Effector memory CD8-positive, alpha-beta T cell (primary cell): ENCODE measurements at places on chromosomes 13 and 19.

- H3K4me1 ChIP-seq, result no peaks in the 10 kb centered on the region
- no peak overlapping the region for H3K27ac ChIP-seq
- peaks cover 18% of the 10 kb centered on the region for H3K27me3 ChIP-seq
- DNase-seq, result no peak
- H3K36me3 ChIP-seq, result peaks cover 3% of the 10 kb centered on the region
These were observed 70.2 kb downstream of the SPACA7 start for GRCh38 chr13:112446347-112446861.

GRCh38 chr19:29665826-29666577 lies 741 bp downstream of the PLEKHF1 start:
- H3K4me1 ChIP-seq, result peaks cover 42% of the 10 kb centered on the region
- peak overlapping the region; percentile 89 for H3K4me3 ChIP-seq
- no peak for DNase-seq
- peaks cover 49% of the 10 kb centered on the region for H3K36me3 ChIP-seq

DNA sequence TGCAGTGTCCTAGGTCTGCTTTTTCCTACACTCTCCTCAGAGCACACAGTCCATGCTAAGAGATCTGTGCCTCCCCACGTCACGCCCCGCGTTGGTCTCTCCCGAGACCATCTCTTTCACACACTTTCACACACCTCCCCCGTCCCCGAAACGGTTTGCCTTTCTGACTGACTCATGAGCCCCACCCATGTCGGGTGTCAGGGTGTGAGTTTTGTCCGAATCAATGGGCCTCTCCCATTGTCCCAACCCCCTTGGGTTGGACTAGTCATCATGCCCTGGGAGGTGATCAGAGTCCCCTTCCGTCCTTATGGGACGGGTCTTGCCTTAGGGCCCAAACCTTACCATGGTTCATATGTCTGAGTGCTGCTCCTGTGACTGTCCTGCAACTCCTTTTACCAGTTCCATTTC lies 214.0 kb upstream of the HTR2A start:
- H3K4me1 ChIP-seq, result no peaks in the 10 kb centered on the region
- H3K4me3 ChIP-seq, result no peak overlapping the region
- H3K27ac ChIP-seq, result no peak overlapping the region
- peaks cover 5% of the 10 kb centered on the region for H3K27me3 ChIP-seq
- H3K36me3 ChIP-seq, result no peaks in the 10 kb centered on the region
- DNase-seq, result no peak

DNA sequence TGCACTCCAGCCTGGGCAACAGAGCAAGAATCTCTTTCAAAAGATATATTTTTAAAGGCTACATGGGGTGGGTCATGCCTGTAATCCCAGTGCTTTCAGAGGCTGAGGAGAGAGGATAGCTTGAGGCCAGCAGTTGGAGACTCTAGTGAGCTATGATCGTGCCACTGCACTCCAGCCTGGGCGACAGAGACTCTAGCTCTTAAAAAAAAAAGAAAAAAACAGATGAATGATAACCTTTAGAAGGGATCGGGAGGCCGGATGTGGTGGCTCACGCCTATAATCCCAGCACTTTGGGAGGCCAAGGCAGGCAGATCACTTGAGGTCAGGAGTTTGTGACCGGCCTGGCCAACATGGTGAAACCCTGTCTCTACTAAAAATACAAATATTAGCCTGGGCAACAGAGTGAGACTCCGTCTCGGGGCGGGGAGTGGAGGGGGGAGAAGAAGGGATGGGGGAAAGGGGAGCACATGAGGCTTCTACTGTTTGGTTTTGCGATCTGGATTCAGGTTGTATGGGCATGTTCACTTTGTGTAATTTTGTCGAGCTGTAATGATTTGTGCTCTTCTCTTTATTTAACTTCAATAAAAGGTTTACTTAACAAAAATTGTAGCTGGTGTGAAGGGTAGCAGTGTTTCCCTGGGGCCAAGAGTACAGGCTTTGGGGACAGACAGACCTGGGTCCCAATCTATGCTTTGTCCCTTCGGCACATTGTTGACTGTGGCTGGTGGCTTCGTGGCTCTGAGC lies 1.1 kb upstream of the PSMC4 start:
- peak overlapping the region; percentile 95 for H3K4me3 ChIP-seq
- H3K4me1 ChIP-seq, result peaks cover 43% of the 10 kb centered on the region
- H3K36me3 ChIP-seq, result peaks cover 38% of the 10 kb centered on the region
- H3K27me3 ChIP-seq, result no peaks in the 10 kb centered on the region
- H3K27ac ChIP-seq, result peak overlapping the region; percentile 98
- no peak for DNase-seq

DNA sequence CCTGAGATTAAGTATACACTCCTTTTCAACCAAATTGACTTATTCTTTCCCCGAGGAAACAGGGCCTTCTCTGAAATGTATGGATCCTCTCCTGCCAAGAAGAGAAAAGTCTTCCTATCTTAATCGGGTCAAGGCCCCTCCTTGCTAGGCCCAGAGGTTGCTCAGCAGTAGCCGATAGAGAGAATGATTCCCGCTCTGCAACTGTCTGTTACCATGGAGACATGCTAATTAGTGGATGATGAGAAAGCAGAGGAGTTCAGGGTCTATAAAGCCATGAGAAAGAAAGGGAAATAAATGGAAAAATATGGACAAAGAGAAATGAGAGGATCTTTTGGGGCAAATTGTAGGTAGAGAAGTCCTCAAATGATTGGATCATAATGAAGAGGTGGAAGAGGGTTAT lies 103.5 kb downstream of the POU4F1 start:
- no peaks in the 10 kb centered on the region for H3K36me3 ChIP-seq
- no peaks in the 10 kb centered on the region for H3K27me3 ChIP-seq
- H3K27ac ChIP-seq, result no peak overlapping the region
- H3K4me1 ChIP-seq, result no peaks in the 10 kb centered on the region
- DNase-seq, result no peak

DNA sequence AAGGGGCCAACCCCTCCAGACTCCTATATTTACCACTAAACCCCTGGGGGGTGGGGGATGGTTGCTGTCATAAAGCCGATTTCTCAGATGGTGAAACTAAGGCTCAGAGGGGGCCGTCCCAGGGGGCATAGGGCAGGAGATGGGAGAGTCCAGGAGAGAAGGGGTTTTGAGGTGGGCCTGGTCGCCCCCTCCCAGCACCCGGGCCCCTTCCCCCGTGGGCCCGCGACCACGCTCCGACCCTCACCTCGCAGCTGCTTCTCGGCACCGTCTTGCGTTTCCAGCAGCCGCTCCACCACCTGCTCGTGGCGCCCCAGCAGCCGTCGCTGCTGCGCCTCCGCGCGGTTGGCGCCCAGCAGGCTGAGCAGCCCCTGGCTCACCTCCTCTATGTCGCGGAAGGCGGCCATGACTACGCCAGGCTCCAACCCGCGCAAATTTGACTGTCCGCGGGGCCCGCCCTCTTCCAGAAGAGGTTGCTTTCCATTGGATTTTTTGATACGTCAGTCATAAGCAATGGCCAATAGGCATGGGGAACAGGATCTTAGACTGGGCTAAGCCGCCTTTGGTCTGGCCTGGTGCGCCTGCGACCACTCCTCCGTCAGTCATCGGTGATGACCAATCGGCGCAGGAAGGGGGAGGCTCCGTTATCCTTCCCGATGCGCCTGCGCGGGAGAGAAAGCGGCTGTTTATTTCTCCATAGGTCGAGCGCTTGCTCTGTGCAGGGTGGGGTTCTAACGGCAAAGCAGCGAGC lies at the start of gene SPC24:
TSS of gene SPC24 (minus strand) at position 410 of the 748 bp plus-strand sequence. CDS start at position 404, 6 bp downstream.
- peak within 1 kb of the TSS; percentile 59 for H3K27ac ChIP-seq
- peak; percentile 84 for DNase-seq
- H3K27me3 ChIP-seq, result no peaks in the 10 kb centered on the region
- peaks cover 4% of the 10 kb centered on the region for H3K4me1 ChIP-seq
- H3K4me3 ChIP-seq, result peak within 1 kb of the TSS; percentile 86

GRCh38 chr13:35485424-35485823 lies 8.9 kb upstream of the MAB21L1 start:
- DNase-seq, result no peak
- no peaks in the 10 kb centered on the region for H3K4me1 ChIP-seq
- no peak overlapping the region for H3K27ac ChIP-seq
- no peak overlapping the region for H3K4me3 ChIP-seq

GRCh38 chr19:1856698-1857603 lies 6.4 kb downstream of the KLF16 start:
- peaks cover 28% of the 10 kb centered on the region for H3K4me1 ChIP-seq
- H3K27me3 ChIP-seq, result no peaks in the 10 kb centered on the region
- peak overlapping the region; percentile 83 for H3K4me3 ChIP-seq
- peaks cover 65% of the 10 kb centered on the region for H3K36me3 ChIP-seq
- DNase-seq, result no peak
- peak overlapping the region; percentile 87 for H3K27ac ChIP-seq

GRCh38 chr13:102071711-102072110 lies 330.1 kb downstream of the FGF14 start:
- no peak overlapping the region for H3K4me3 ChIP-seq
- no peaks in the 10 kb centered on the region for H3K4me1 ChIP-seq
- H3K27me3 ChIP-seq, result no peaks in the 10 kb centered on the region
- H3K36me3 ChIP-seq, result no peaks in the 10 kb centered on the region

DNA sequence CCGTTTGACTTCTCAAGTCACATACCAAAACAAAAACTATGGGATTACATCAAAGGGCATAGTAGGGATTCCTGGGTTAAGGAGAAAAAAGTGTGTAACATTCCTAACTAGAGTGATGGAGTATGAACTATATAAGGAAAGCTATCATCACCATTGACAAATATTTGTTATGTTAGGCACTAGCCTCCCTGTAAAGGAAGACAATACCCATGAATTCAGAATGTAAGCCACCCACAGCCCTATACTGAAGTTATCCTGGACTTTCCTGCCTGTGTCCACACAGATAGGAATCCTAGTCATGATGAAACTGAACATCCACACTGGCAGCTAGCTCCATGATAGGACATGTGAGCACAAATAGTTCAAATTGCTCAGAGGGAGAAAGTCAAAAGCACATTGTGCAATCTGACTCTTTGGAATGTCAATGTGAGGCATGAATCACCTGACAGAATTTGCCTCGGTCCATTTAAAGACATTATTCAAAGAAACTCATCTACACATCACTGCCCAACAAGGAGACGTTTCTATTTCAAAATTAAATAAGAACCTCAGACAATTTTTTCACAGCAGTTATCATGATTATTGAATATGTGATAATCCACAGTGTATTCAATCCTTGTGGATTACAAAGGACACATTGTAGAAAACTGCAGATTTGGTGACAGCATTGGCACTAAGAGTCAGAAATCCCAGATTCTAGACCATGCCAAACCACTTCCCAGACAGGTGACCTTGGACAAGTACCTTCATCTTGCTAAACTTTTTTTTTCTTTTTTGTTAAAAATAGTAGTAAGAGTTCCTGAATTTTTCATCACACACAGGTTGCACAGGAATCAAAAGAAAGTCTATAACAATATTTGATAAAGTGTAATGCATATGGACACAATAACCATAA lies 529.3 kb downstream of the IRS2 start:
- H3K27me3 ChIP-seq, result no peaks in the 10 kb centered on the region
- H3K27ac ChIP-seq, result no peak overlapping the region
- no peak overlapping the region for H3K4me3 ChIP-seq
- no peaks in the 10 kb centered on the region for H3K4me1 ChIP-seq

DNA sequence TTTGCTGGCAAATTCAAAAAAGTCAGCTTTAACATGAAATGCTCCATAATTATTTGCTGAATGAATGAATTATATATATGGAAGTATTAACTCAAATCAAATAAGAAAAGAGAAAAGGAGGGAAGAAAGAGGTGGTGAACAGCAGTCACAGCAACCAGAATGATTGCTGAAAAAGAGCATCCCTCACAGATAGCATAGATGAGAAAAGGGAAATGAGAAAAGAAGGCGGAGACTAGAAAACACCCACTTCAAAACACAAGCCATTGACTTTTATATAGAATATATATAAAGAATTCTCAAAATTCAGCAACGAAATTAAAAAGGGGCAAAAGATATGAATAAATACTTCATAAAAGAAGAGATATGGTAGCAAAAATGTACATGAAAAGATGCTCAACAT lies 75.2 kb downstream of the CAB39L start:
- H3K4me3 ChIP-seq, result no peak overlapping the region
- H3K27me3 ChIP-seq, result no peaks in the 10 kb centered on the region
- DNase-seq, result no peak
- no peaks in the 10 kb centered on the region for H3K36me3 ChIP-seq

GRCh38 chr13:79287939-79288795 lies 117.9 kb downstream of the RBM26 start:
- no peak overlapping the region for H3K27ac ChIP-seq
- no peaks in the 10 kb centered on the region for H3K27me3 ChIP-seq
- H3K4me3 ChIP-seq, result no peak overlapping the region
- no peaks in the 10 kb centered on the region for H3K36me3 ChIP-seq
- H3K4me1 ChIP-seq, result no peaks in the 10 kb centered on the region

GRCh38 chr13:44068169-44068568 lies 188.5 kb downstream of the LACC1 start:
- no peak overlapping the region for H3K4me3 ChIP-seq
- DNase-seq, result no peak
- no peaks in the 10 kb centered on the region for H3K4me1 ChIP-seq
- H3K27me3 ChIP-seq, result peaks cover 24% of the 10 kb centered on the region
- H3K36me3 ChIP-seq, result no peaks in the 10 kb centered on the region
- no peak overlapping the region for H3K27ac ChIP-seq

DNA sequence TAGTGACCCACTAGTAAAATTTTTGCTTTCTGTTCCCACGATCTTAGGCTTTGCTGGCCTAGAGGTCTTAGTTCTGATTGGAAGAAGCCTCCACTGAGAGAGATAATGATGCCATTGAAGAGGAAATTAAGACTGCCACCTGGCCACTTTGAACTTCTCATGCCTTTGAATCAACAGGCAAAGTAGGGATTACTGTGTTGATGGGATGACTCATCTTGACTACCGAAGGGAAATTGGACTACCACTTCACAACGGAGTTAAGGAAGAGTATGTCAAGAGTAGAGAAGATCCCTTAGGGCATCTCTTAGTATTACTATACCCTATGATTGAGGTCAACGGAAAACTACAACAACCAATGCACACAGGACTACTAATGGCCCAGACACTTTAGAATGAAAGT lies 12.7 kb upstream of the FREM2 start:
- no peak for DNase-seq
- H3K4me3 ChIP-seq, result no peak overlapping the region
- H3K27me3 ChIP-seq, result no peaks in the 10 kb centered on the region
- no peaks in the 10 kb centered on the region for H3K36me3 ChIP-seq
- no peak overlapping the region for H3K27ac ChIP-seq

DNA sequence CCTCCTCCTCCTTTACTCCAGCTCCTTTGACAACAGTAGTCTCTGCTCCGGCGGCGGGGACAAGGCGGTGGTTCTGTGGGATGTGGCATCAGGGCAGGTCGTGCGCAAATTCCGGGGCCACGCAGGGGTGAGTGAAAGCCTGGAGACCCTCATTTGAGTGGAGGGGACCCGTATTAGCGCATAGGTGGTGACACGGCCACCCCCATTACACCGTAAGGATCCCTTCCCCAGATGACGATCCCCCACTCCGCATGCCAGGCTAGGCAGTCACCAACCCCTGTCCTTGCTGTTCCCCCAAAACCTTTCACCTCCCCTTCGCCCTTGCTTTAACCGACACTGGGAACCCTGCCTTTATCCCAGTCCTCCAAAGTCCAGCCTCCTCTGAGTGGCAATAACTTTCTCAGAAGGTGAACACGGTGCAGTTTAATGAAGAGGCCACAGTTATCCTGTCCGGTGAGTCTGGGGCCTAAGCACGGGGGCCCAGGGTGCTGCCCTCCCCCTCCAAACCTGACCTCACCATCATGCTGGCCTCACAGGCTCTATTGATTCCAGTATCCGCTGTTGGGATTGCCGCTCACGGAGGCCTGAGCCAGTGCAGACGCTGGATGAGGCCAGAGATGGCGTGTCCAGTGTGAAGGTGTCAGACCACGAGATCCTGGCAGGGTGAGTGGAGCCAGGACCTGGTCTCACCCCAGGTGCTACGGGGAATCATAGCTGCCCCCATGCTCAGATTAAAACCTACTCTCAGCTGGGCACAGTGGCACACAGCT lies 3.7 kb downstream of the WDR83 start:
- H3K4me3 ChIP-seq, result peak overlapping the region; percentile 97
- no peak for DNase-seq
- peaks cover 59% of the 10 kb centered on the region for H3K36me3 ChIP-seq
- H3K4me1 ChIP-seq, result peaks cover 49% of the 10 kb centered on the region
- peak overlapping the region; percentile 98 for H3K27ac ChIP-seq
